ENCODE measurements at places on chromosomes 16 and 17. TPM values are rescaled to one million over a fixed set of nuclear protein-coding genes. Genes with fewer than 3 reads are reported as not detected.

TANGO6 gene
- total RNA-seq = 30.9 TPM

LGALS9 gene
- 122 TPM for total RNA-seq

SOST gene
- not detected for total RNA-seq

MYO1D gene
- 8.2 TPM for total RNA-seq

CBX4 gene
- total RNA-seq = 137 TPM

CLEC3A gene
- not detected for total RNA-seq

RAB11FIP4 gene
- total RNA-seq = 79.7 TPM

All from CD4-positive, CD25-positive, alpha-beta regulatory T cell (primary cell).